ENCODE measurements at places on chromosomes 5 and 9. TPM values are rescaled to one million over a fixed set of nuclear protein-coding genes. Genes with fewer than 3 reads are reported as not detected.

GRCh38 chr9:121960665-121961064 lies 132.4 kb downstream of the TTLL11 start:
- DNase-seq, result no peak

DNA sequence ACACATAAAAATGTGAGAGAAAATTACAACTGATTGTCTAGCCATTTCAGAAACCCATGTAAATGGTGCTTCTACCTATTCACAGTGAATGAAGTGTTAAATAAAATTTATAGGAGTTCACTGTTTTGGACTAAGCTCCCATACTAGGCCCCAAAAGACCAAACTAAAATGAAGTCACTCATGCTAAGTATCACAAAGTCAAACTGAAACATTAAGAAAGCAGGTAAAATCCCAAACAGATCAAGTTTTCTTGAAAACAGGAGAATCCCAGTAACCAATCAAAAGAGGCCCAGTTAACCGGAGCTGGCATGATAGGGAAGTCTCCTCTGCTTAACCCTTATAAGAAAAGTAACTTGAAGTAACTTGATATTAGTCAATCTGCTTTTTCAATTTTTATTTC lies 35.2 kb upstream of the MYOT start:
- no peak for DNase-seq

GRCh38 chr9:135324329-135324728 lies 155.3 kb upstream of the PPP1R26 start:
- DNase-seq, result no peak

- no peak for DNase-seq
Observed at GRCh38 chr9:24518545-24518944, 27.2 kb downstream of the IZUMO3 start.

- no peak for DNase-seq
Observed at GRCh38 chr5:93078082-93079038, 502.7 kb downstream of the NR2F1-AS1 start.

- DNase-seq, result no peak
Observed at GRCh38 chr9:21383627-21384026, 1.6 kb downstream of the IFNA2 start.

- peak; percentile 29 for DNase-seq
Observed at GRCh38 chr5:52709167-52709925, 78.4 kb upstream of the ITGA1 start.

GRCh38 chr5:172110921-172111851 lies 76.8 kb downstream of the STK10 start:
- peak; percentile 93 for DNase-seq

- DNase-seq, result no peak
Observed at GRCh38 chr5:5331848-5332247, 90.6 kb upstream of the ICE1 start.

GRCh38 chr5:41817625-41818301 lies 52.5 kb downstream of the OXCT1 start:
- no peak for DNase-seq

DNA sequence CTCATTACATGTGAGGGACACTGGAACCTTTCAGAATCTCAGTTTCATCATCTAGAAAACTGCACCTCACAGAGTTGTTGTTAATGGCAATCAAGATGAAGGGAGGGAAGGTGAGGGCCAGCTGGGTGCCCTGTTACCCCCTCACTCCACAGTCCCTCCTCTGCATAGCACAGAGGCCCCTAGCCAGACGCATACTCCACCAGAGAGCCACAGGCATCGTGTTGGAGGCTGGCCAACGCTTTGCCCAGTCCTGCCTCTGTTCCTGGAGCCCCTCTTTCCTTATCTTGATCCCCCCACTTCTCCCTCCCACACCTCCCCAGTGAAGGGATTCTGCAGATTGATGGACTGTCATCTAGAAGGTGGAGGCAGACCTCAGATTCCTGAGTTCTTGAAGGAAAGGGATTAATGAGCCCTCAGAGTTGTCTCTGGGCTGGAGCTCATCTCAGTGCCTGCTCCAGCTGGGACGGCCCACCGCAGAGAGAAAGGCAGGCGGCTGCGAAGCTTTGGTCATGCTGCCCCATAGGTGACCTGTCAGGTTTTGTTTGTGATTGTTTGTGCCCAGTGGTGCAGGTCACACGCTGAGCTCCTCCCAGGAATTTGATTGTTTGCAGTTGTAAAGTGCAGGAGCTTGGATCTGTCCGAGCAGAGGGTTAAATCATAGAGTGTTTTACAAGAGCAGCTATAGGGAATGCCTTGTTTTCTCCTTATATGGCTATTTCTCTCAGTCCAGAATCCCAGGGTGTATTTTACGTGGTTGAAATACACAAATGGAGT lies 487.3 kb downstream of the CCDC171 start:
- DNase-seq, result no peak

GRCh38 chr5:19564036-19564435 lies 424.0 kb downstream of the CDH18 start:
- no peak for DNase-seq

MGAT1 gene
- 102 TPM for total RNA-seq

SHISAL2B gene
- not detected for total RNA-seq

OR1L1 gene
- total RNA-seq, result not detected

FAM53C gene
- 44.7 TPM for total RNA-seq

OR13C5 gene
- total RNA-seq, result not detected

NR6A1 gene
- total RNA-seq, result 4.0 TPM

TTF1 gene
- total RNA-seq, result 23.3 TPM

All from activated T-cell treated with anti-CD3 and anti-CD28 coated beads, Interleukin-2, amount 50 U/mL, for 72 hours (primary cell).